ENCODE measurements at places on chromosomes 12 and 14.
A peak's percentile ranks its signal among the peaks of the same experiment; 100 is the strongest.

DNA sequence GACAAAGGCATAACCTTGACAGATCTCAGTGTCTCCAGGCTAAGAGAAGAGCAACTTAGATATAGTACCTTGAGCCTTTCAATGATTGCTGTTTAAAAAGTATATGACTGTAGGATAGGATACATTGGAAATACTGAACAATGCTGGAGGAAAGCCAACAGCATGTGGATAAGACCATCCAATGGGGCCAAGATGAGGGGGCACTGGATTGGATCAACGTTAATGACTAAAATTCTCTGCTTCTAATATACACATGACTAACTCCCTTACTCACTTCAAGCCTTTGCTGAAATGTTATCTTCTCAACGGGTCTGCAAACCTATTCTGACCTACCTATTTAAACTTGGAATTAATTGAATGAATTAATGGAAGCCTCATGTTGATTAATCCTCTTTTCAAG lies 354.9 kb downstream of the RAD51B start:
- DNase-seq, result no peak

- no peak for DNase-seq
These were observed 352.9 kb upstream of the SEL1L start for GRCh38 chr14:81886588-81886987.

GRCh38 chr14:101948666-101949216 lies 15.6 kb upstream of the DYNC1H1 start:
- peak; percentile 22 for DNase-seq

DNA sequence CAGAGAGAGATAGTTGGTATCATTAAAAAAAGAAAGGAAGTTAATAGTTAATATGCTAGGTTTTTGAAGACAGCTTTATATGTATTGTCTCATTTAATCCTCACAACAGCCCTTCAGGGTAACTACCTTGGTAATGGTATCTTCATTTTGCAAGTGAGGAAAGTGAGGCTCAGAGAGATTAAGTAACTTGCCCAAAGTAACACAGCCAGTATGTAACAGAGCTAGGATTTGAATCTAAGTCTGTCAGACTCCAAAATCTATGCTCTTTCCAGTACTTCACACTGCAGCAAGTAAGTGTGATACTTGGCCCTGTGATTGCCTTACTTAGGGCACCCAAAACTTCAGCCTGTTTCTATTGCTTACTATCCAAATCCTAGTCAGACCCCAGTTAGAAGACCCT lies 7.0 kb downstream of the SRP54 start:
- no peak for DNase-seq

- no peak for DNase-seq
These were observed 47.6 kb downstream of the FAM222A start for GRCh38 chr12:109760930-109761921.

GRCh38 chr12:69342421-69342820 lies 5.8 kb upstream of the LYZ start:
- no peak for DNase-seq

GRCh38 chr12:128445415-128446127 lies 178.6 kb downstream of the TMEM132C start:
- no peak for DNase-seq

GRCh38 chr12:51008329-51009055 lies 17.7 kb downstream of the SLC11A2 start:
- no peak for DNase-seq

GRCh38 chr14:76267322-76268046 lies 108.5 kb upstream of the ESRRB start:
- DNase-seq, result peak; percentile 5

GRCh38 chr14:86020841-86021240 lies 490.9 kb downstream of the FLRT2 start:
- DNase-seq, result no peak
